Activated B cell treated with CpG ODN at 0.5 μM for 24 hours (primary cell): ENCODE measurements at places on chromosomes 3 and 15.

DNA sequence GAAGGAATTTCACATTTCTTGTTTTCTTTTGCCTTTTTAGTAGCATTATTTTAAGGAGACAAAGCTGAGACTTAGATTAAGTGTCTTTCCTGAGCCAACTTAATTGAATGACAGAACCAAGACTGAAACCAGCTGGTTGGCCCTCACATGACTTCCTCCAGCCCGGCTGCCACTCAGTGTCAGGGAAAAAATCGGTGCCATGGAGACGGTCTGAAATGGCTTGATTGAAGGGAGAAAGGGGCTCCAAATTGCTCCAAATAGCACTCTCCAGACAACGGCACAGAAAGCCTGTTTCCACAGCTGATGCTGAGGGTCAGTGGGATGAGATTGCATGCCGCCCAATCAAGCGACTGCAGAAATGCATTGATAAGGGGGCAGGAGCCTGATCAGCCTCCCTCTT is 475.2 kb upstream of the IL12A start:
- DNase-seq: no peak

GRCh38 chr3:128551867-128552266 is 58.9 kb upstream of the GATA2 start:
- DNase-seq: no peak

DNA sequence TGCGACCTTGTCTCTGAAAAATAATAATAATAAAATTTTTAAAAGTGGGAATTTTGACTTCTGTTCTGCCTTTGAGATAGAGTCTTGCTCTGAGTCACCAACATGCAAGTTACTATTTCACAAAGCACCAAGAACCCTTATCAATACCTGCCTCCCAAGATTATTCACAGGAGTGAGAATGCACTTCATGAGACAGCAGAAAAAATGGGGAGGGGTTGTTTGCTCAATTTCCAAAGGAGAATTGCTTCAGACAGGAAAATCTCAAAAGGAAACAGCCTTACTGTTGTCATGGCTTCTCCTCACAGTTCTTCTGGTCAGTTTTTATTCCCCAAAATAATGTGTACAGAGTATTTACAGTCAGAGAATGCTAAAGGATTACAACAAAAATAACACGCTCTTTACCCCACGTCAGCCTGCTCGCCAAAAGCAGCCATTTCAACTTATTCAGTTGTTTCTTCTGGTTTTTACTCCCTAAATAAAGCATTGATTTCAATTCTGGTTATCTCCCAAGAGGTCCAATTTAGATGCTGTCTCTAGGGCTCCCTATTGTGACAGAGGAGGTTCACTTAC is 89.0 kb downstream of the PPCDC start:
- no peak for DNase-seq

DNA sequence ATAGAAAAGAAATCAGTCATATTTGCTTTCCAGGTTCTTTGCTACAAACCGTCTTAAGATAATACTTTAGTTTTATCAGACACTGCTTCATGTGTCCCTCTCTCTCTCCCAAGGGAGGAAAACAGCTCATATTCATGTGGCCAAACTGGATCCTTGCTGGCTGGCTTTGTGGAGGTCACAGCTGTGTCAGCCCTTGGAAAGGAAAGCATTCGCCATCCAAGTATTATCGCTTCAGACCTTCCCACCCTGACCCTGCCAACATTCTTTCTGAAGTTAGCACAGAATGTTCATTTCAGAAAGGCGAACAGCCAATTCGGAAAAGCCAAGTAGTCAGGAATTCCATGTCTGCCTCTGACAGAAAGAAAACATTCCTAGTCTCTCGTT is 213.6 kb downstream of the FEZF2 start:
- DNase-seq: no peak

GRCh38 chr3:16461463-16462245 is 51.8 kb downstream of the RFTN1 start:
- DNase-seq: no peak

DNA sequence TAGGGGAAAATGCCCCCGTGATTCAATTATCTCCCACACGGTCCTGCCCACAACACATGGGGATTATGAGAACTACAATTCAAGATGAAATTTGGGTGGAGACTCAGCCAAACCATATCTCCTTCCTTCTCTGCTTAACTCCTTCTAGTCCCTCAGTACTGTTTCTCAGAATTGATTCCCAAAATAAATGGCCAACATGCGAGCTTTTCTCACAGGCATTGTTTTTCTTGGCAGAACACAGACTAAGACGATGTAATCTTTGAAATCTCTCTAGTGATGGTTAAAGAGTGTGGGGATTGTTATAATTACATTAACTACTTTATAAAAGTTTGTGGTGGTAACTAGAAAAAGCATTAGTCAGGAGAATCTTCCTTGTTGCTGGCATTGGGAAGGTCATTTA is 366.5 kb downstream of the LPP start:
- no peak for DNase-seq

DNA sequence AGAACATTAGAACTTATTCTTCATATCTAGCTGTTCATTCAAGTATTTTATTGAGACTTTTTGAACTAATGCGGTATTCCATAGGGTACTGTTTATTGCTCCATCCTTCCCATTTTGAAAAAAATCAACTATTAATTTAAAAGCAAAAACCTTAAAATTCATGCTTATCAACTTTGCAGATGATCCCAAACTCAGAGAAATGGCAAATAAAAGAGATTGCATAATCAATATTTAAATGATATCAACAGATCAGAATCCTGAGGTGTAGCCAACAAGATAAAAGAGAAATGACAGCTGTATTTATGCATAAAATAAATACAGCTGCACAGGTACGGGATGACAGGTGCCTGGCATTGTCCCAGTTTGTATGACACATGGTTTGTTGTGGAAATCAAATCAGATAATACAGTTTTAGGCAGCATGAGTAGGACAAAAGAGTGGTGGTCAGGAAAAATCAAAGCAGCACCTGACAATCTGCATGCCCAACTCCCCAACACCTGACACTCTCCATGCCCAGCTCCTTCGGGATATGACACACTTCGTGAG is 42.4 kb upstream of the CMTM8 start:
- no peak for DNase-seq

GRCh38 chr15:52428297-52428696 is 100.4 kb downstream of the MYO5A start:
- DNase-seq: no peak

DNA sequence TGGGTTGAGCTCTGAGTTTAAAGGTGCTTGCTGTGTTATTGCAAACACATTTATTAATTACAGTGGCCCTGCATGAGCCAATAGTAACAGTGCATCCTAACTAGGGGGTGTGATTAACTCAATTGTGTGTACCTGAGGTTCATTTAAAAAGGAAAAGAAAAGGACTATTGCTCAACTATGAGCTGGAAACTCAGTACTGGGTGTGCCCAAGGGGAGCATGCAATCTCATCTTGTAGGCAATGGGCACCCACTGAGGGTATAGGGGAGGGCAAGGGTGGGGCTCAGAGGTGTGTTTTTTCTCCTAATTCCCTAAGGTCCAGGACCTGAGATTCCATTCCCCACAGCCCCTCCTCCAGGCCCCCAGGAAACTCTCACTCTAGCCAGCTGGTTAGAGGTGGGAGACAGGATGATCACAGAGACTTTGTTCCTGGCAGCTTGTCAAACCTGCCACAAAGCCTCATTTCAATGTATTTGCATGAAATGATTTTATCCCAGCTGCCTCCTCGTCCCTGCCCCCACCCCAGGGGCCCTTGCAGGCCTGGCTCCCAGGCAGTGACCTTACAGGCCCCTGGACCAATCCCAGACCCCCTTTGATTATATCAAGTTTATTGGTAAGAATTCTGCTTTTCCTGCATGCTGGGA is 220.7 kb downstream of the TBC1D2B start:
- DNase-seq: no peak

DNA sequence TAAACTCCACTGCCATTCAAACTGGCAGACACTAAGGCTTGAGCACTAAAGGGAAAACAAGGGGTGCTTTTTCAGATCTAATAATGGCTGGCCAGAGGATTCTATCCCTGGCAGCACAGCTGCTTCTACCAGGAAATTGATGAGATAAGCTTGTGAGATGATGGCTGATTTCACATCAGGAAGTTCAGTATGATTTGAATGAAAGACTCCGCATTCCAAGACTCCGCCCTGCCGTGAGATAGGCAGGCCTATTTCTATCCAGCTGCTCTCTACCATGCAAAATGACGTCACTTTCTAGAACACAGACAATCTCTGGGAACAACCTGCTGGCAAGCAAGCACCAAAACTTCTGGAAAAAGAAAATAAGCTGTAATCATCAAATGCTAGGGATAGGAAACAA is 171.8 kb downstream of the WDR76 start:
- no peak for DNase-seq
